ENCODE measurements at places on chromosomes 12 and 14. TPM values are rescaled to one million over a fixed set of nuclear protein-coding genes. Genes with fewer than 3 reads are reported as not detected.

- no peak for DNase-seq
Measured at GRCh38 chr12:43406801-43407200, 145.2 kb downstream of the ADAMTS20 start.

OR11G2 gene
- not detected for total RNA-seq

- DNase-seq: peak; percentile 13
Measured at GRCh38 chr12:12715459-12716150, 1.6 kb upstream of the CDKN1B start.

DNA sequence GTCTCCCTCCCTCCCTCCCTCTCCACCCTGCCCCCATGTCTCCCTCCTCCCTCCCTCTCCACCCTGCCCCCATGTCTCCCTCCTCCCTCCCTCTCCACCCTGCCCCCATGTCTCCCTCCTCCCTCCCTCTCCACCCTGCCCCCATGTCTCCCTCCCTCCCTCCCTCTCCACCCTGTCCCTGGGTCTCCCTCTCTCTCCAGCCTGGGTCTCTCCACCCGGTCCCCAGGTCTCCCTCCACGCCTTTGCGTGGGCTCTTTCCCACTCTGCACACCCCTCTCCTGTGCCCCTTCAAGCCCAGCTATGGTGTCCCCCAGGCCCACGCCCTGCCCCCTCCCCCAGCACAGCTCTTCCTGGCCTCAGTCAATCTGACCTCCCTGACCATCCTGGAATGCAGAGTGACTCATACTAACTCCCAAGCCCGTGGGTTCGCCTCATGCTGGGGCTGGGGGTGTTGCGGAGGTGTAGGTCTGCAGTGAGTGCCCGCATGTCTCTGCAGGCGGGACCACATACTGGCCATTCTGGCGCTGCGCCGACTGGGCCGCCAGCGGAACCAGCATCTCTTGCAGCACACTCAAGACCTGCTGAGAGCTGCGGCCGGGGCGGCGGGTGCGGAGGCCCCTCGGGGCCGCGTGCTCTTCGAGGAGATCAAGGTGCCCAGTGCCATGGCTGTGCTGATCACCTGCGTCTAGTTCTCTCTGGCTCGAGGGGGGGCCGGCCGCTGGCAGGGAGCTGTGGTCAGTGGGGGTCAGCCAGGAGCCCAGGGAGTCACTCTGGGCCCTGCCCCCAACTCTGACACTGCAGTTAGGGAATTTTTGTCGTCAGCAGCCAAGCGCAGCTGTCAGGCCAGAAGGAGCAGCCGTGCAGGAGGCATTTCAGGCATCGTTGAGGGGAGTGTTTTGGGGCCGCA lies 13.5 kb upstream of the TNFAIP2 start:
- no peak for DNase-seq

GRCh38 chr12:104486943-104487819 lies 30.4 kb downstream of the CHST11 start:
- DNase-seq: no peak

GRCh38 chr14:73258845-73259611 lies 21.7 kb downstream of the PAPLN start:
- no peak for DNase-seq

DNA sequence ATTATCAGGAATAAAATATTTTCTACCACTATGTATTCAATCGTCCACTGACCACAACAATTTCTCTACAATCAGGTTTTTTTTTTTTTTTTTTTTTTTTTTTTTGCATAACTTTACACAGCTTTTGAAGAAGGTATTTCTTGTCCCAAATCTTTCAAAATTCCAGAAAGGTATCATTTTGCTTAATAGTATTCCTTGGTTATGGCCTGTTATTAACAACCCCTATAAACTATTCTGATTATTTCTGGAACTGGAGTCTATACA lies 145.3 kb downstream of the ALX1 start:
- DNase-seq: no peak

LMO3 gene
- 3.3 TPM for total RNA-seq

DNA sequence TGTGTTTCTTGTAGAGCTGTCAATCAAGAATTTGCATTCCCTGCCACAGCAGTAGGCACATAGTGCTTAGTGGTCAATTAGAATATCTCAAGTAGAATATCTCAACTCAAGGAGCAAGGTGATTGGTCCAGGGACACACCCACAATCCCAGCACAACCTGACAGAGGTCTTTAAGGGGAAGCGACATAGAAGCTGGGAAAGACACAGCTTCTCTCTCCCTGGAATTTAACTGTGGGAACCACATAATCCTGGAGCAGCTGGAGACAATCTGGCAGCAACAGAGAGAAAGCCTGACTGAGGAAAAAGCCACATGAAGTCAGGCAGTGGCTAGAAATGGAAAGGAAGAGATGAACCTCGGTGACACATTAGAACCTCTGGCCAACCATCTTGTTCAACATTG lies 85.7 kb upstream of the LMO3 start:
- no peak for DNase-seq

CNTN1 gene
- 30.3 TPM for total RNA-seq

DHRS2 gene
- total RNA-seq: not detected

DNA sequence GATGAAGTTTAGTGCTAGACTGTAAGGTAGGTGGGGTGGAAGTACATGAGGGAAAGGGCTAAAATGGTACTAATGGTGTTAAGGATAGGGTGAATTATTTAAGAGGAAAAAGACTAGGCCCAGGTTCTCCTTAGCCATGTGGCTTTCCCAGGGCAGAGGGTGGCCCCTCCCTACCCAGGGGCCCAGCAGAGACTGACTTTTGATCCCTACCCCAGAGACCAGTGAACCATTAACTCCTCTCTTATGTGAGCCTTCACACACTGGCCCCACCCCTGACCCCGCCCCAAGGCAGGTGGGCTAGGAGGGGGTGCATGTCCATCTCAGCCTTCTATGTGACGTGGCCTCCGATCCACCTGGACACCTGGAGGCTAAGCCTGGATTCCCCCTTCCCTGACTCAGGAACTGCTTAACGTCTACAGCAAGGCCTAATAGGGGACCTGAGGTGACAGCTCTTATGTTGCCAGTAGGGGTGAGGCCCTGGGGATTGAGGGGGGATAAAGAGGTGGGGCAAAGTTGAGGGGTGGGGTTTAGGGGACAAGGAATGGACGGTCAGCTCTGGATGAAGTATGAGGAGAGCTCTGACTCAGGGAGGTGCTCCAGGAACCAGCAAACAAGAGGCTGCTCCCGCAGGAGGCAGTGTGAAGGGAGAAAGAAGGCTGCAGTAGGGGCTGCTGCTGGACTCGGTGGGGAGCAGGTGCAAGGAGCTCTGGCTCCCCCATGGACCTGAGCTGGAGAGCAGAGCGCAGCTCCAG lies 757 bp downstream of the SLC39A5 start:
- DNase-seq: no peak

NR1H4 gene
- total RNA-seq: not detected

TUBA1B gene
- 317 TPM for total RNA-seq

DNA sequence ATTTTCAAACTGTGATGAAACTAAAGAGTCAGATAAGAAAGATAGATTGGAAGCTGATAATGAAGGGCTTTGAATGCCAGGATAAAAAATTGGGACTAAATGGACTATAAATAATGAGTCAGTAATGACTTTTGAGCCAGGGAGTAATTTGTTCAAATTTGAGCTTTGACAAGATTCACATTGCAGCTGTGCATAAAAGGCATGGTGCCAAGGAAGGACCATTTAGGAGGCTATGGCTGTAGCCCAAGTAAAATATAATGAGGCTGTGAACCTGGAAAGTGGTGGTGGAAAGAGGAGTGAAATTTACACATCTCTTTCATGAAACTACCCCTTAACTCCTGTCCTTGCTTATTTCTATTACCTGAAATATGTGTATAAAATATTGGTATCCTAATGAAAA lies 218.5 kb downstream of the SLC6A15 start:
- DNase-seq: no peak

DNA sequence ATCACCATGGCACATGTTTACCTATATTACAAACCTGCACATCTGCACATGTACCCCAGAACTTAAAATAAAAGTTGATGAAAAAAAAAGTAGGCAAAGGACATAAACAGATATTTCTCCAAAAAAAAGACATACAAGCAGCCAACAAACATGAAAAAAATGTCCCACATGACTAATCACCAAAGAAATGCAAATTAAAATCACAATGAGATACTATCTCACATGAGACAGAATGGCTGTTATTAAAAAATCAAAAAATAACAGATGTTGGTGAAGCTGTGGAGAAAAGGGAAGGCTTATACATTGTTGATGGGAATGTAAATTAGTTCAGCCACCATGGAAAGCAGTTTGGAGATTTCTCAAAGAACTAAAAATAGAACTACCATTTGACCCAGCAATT lies 68.0 kb upstream of the FAR2 start:
- DNase-seq: no peak

- peak; percentile 64 for DNase-seq
Measured at GRCh38 chr14:92039063-92039718, 668 bp downstream of the TRIP11 start.

DNA sequence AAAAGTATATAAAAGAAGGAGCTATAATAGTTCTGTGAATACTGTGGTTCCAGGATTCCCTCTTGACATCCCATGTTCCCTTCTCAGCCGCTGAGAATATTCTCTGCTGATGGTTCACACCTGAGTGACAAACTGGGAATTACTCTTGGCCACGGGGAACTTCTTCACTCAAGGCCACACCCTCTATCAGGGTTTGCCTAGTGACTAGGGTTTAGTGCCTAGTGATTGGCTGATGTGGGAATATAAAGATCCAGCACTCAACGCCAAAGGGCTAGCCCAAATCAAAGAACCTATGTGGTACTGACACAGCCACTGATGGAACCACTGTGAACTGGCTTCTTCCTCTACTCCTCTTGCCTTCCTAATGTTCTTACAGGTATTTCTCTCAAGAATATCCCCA lies 248.4 kb downstream of the ASCL1 start:
- DNase-seq: no peak

FAM222A gene
- total RNA-seq: under 0.01 TPM

- no peak for DNase-seq
Measured at GRCh38 chr12:117513353-117513752, 151.9 kb upstream of the NOS1 start.

GRCh38 chr14:105366386-105367074 lies 31.8 kb upstream of the TEX22 start:
- no peak for DNase-seq

GRCh38 chr12:118120579-118121363 lies 15.2 kb upstream of the PEBP1 start:
- DNase-seq: peak; percentile 40

GRCh38 chr12:104466709-104467345 lies 10.1 kb downstream of the CHST11 start:
- DNase-seq: no peak

DNA sequence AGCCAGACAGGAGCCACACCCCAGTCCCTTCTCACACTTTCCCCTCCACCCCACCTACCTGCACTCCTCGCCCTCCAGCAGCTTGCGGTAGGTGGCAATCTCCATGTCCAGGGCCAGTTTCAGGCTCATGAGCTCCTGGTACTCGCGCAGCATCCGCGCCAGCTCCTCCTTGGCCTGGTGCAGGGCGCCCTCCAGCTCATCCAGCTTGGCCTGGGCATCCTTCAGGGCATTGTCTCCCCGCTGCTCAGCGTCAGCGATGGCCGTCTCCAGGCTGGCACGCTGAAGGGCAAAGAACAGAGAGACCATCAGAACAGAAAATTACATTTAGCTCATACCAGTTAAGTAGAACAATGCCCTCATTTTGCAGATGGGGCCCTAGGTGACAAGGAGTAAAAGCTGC lies 5.5 kb downstream of the KRT74 start:
- no peak for DNase-seq

DNA sequence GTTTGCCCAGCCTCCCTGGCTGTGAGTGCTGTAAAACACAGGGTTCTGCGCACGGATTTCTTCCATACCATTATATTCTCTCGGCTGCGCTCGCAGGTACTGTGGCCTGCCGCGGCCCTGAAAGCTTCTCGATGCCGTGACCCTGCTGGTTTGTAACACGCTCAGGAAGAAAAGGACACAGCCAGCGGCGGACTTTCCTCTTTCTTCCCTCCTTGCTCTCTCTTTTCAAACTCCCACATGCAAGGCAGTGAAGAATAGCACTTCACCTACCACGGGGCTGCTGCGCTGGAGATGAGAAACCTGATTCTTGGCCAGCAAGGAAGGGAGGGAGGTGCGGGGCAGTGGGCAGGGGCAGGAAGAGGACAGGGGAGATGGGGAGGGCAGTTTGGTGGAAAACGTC lies 130.2 kb downstream of the RBM19 start:
- no peak for DNase-seq

DNA sequence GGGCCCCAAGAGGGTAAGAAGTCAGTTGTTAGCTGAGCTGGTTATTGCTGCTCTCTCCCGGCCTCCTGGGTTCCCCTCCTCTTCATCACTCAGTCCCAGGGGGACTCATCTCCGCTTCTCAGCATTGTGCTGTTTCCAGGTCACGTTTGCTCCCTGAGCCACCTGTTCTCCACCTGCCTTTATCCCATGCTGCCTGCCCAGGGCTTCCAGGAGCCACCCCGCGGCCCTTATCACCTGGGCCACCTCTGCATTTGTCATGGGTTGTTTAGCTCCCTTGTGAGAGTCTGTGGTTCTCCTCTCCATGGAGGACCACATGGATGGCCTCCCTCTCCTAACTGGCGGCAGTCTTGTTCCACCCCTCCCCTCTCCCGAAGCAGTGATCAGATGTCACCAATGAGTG lies 36.0 kb downstream of the SYNDIG1L start:
- no peak for DNase-seq

- DNase-seq: no peak
Measured at GRCh38 chr12:32834122-32834521, 62.5 kb downstream of the PKP2 start.

- DNase-seq: no peak
Measured at GRCh38 chr12:130698106-130698505, 18.0 kb downstream of the RIMBP2 start.

ARHGAP9 gene
- total RNA-seq: not detected

- no peak for DNase-seq
Measured at GRCh38 chr14:59134307-59134706, 54.2 kb upstream of the DAAM1 start.

All from bronchial epithelial cell (primary cell).